ENCODE measurements at places on chromosomes 4 and X. TPM values are rescaled to one million over a fixed set of nuclear protein-coding genes. Genes with fewer than 3 reads are reported as not detected.

- DNase-seq, result no peak
Measured at GRCh38 chr4:152045449-152045806, 284.6 kb upstream of the GATB start.

Gene MAMLD1
- total RNA-seq, result 0.07 TPM

- DNase-seq, result no peak
Measured at GRCh38 chr4:119050527-119051090, 85.0 kb upstream of the MYOZ2 start.

DNA sequence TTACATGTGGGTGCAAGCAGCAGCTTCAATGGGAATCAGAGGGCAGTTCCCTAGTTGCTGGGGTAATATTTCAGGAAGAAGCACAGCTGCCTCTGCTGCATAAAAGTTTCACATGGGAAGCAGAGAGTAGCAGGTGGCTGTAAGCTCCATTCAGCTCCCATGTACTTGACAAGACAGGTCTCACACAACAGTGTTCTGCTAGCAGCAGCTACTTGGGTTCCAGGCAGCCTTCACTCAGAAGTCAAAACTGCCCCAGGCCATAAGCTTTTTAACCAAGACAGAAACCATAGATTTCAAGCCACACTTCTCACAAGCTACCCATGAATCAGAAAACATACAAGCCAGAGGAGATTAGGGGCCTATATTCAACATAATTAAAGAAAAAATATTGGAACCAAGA is 41.4 kb upstream of the SPIN2A start:
- no peak for DNase-seq

Gene SHOX
- total RNA-seq, result not detected

GRCh38 chrX:113804819-113805218 is 779.1 kb upstream of the HTR2C start:
- DNase-seq, result no peak

- DNase-seq, result no peak
Measured at GRCh38 chrX:24423960-24424359, 41.1 kb upstream of the PDK3 start.

GRCh38 chrX:10173331-10173900 is 16.6 kb downstream of the CLCN4 start:
- DNase-seq, result peak; percentile 64

DNA sequence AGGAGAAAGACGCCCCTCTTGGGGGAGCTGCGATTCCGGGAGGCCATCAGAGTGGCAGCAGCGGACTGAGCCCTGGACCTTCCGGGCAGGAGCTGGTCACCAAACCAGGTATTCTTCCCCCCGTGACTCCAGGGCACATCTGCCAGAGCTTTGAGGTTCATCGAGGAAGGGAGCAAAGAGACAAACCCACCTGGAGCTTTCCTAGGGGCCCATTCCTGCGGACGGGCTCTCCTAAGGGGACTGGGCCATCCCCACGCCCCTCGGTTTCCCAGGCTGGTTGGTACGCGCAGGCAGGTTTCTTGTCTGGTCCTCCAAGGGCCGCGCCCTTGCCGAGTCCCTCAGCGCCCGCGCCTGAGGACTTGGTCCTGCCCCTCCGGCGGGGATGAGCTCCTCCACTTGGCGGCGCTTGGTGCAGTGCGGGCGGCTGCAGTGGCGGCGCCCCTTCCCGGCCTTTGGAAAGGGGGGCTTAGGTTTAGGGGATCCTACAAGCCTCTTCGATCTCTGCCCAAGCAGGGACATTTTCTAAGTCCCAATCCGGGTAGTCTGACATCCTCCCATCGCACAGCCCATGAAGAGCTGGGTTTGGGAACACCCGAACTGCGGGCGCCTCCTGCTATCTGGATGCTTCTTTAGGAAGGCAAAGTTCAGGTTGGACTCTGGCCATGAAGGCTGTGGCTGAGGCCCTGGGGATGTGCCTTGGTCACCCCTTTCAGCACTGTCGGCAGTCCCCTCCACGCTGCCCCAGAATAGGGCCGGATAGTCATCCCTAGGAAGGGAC is 538 bp downstream of the STBD1 start:
- DNase-seq, result peak; percentile 90

DNA sequence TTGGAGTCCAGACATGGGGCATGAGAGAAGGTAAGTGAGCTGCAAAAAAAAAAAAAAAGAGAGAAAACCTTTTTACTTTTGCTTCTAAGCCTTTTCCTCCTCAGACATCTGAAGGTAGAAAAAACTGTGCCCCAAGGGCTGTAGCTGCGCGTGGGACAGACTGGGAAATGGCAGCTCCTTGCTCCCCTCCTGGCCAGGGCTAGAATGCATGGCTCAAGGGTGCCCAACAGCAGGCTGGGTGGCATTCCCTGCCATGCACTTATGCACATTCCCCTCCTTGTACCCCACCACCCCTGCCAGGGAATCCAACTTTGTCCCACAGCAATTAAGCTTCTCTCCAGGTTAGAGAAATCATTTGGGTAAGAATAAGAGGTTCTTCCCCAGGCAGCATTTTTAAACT is 421.2 kb downstream of the TRAM1L1 start:
- DNase-seq, result peak; percentile 56

Gene EDA2R
- 1.6 TPM for total RNA-seq

- DNase-seq, result no peak
Measured at GRCh38 chr4:86819561-86819960, 29.6 kb downstream of the SLC10A6 start.

GRCh38 chrX:145821291-145821897 is 3.8 kb downstream of the SLITRK2 start:
- DNase-seq, result peak; percentile 91

Gene FAM53A
- total RNA-seq, result 3.3 TPM

DNA sequence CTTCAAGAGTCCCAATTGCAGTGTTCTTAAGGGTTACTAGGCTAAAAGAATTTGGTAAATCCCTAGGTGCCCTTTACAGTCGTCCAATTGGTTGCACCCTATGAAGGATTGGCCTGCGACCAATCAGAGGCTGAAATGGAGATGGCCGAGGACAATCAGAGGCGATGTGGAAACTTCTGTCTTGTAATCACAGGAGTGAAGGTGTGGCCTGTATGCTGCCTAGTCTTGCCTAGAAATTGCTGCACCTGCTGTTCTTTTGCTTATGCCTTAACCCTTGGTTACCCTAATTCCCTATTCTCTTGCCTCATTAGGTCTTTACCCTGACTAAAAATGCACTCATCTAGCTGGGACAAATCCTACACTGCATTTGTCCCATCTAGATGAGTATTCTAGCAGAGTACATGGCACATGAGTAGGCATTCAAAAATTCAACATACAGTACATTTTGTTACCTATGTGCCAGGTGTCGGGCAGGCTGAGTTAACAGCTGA is 1.0 kb upstream of the DCK start:
- DNase-seq, result peak; percentile 62

DNA sequence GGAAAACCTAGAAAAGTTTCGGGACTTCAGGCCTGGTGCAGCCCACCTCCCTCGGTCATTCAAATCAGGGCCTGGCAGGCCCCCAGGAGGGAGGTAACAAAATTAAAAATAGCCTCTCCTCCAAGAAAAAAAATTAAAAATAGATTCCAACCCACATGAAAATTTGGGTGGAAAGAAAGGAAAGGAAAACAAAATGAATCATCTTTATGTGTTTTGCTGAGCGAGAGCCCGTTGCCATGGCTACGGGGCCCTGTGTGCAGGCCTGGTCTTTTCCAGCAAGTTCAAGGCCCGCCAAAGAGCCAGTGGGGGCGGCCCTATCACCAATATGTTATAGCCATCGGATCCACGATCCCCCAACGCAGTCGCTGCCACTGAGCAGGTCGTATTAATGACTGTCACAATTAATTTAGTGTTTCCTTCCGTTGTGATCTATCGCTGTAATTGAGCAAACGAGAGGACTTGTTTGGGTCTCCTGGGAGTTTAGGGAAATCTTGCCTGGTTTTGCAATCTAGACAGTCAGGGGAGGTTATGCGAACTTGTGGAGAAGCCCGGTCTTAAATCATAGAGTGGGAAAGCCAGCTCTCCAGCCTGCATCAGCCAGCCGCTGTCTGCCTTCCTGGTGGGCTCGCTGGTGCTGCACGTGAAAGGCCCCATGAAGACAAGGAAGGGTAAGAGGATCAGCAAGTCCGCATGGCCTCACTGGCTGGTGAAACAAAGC is 452.4 kb downstream of the BCOR start:
- DNase-seq, result no peak

GRCh38 chrX:110180176-110180927 is 137.5 kb downstream of the AMMECR1 start:
- DNase-seq, result no peak

- DNase-seq, result no peak
Measured at GRCh38 chr4:89070041-89070440, 13.1 kb upstream of the FAM13A start.

DNA sequence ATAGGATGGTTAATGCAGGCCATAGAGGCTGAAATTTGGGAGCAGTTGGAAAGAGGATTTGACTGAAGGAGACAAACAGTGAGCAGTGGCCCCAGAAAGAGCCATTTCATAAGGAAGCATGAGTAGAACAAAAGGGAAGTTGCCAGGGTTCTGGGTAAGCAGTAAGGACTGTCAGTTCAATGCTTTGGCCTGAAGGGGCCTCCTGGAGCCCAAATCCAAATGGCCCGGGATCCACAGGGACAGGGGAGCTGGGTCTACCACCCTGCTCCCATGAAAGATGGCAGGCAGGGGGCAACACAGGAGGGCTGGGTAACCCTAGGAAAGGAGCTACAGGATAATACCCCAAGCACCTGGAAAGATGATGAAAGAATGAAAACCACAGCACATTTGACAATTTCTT is 4.1 kb upstream of the INTS6L start:
- DNase-seq, result peak; percentile 67

GRCh38 chr4:164550989-164551712 is 202.8 kb upstream of the SMIM31 start:
- DNase-seq, result no peak

DNA sequence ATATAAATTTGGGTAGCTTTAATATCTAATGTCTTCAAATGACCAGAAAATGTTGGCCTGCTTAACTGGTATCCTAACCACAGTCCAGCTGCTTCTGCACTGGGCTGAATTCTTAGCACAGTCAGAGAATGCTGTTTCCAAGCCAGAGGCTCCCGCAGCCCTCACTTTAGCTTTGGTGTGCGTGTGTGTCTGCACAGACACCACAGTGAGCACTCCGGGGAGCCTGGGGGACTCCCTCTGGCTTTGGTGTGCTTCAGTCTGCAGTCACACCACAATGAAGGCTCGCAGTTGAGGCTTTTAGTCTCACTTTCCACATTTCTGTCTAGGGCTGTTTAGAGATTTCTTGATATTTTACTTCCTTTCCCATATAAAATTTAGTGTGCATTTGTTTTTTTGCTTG is 53.6 kb downstream of the APOO start:
- no peak for DNase-seq

Gene BEX1
- total RNA-seq, result 144 TPM

DNA sequence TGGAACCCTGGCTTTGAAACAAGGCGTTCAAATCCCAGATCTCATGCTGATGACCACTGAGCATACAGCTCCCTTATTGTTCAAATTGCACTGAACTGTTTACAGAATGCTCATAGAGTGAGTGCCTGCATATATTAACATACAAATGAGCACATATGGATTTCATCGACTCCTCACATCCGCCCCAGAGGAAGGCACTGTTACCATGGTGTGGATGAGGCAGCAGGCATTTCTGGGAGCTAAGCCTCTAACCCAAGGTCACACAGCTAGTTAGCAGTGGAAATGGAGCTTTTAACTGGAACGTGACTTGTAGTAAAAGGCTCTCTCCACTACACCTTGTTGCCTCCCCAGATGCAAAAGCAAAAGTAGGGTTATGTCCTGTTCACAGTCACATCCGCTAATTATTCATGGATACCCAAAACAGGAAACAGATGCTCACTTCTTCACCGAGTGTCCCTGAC is 289.7 kb downstream of the STK32B start:
- DNase-seq, result no peak

Data from endodermal cell (in vitro differentiated cells).